ENCODE measurements at places on chromosomes 3 and 15.
A peak's percentile ranks its signal among the peaks of the same experiment; 100 is the strongest.

GRCh38 chr3:106004826-106005225, 136.0 kb upstream of the CBLB start:
- DNase-seq = no peak

DNA sequence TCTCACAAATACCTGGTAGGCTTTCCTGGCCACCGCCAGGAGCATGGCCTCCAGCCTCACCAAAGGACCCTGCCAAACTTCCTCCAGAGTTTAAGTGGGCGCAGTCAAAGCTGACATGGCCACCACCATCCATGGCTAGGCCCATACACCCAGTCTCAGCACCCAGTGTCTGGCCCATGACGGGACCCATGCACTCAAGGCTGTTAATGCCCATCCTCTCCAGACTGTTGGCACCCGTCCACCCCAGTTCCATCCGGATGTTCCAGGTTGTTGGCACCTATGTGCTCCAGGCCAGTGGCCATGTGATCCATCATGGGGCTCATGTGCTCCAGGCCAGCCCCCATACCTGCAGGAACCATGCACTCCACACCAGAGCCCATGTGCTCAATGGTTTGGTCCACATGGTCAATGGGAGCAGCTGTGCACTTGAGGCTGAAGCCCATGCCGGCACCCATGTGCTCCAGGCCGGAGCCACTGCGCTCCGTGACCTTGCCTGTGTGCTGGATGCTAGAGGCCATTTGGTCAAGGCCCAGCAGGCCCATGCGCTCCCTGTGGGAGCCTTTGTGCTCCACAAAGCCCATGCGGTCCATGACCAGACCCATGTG, 20.4 kb downstream of the CTDSPL2 start:
- no peak for DNase-seq

DNA sequence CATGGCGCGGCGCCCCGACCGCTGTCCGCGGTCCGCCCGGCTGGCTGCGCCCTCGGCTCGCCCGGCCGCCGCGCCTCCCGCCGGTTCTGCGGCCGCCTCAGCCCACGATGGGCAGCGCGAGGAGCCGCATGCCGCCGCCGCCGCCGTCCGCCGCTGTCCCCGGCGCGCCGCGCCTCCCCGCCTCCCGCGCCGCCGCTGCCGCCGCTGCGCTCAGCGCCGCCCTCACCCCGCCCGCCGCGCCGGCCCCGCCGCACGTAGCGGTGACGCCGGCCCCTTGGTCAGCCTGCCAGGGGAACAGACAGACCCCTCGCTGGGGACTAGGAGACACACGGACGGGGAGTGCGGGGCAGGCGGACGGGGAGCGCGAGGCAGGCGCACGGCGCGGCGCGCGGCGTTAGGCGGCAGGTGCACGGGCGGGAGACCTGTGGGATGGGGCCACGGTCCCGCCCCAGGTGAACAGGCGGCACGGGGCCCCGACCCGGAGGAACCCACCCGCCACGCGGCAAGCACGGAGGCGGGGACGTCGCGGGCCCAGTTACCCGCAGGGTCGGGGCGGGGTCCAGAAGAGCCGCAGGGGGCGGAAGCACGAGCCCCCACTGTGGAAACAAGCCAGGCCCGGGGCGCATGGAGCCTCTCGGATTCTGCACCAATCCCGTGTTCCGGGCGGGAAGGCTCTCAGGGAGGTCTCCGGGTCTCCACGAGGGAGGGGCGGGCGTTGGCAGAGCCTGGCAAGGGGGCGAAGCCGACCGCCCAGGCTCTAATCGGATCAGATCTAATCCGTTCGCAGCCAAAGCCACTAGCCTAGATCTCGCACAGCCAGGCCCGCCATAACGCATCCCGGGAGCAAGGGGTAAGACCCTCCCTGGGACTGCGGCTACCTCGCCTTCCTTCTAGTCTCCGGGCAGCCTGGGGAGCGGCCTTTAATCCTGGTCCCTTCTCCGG, at the start of gene CSPG5:
Gene CSPG5, minus strand, starts transcription at position 175 of the 942 bp plus-strand sequence. Its CDS starts 172 bp downstream, at position 3.
- peak; percentile 23 for DNase-seq

DNA sequence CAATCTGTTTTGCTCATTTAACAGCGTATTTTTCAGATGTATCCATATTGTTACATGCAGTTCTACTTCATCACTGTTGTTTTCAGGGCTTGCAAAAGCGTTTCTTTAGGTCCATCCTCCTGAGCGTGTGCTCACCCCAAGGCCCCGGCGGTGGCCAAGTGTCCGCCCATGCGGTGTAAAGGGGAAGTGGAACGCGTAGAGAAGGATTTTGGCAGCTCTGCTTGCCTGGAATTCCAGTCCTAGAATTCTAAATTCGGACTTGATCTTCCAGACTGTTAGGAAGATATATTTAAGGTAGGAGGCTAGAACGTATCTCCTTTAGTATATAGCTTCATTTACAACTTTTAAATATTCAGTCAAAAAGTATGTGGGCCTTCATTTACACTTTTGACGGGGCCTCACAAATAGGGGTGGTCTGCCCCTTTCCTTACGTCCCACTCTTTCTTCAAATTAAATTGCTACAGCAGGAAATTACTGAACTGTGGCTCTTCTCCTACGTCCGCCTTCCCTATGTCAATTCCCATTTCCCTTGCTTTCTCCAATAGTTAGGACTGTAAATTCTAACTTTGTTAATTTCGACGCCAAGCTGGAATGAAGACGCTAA, 609 bp upstream of the TBC1D23 start:
- peak; percentile 68 for DNase-seq

- DNase-seq = peak; percentile 65
Observed at GRCh38 chr3:49717959-49718857, 1.3 kb downstream of the AMIGO3 start.

DNA sequence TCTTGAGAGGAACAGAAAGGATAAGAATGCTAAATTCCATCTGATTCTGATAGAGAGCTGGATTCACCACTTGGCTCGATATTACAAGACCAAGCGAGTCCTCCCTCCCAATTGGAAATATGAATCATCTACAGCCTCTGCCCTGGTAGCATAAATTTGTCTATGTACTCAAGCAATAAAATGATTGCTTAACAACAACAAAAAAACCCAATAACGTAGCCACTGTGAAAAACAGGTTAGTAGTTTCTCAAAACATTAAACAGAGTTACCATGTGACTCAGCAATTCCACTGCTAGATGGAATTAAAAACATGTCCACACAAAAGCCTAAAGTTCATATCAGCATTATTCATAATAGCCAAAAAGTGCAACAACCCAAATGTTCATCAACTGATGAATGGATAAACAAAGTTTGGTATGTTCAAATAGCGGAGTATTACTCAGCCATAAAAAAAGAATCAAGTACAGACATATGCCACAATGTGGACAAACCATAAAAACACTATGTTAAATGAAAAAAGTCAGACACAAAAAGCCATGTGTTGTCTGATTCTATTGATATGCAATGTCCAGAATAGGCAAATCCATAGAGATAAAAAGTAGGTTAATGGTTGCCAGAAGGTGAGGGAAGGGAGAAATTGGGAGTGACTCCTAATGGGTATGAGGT, 16.8 kb downstream of the BCL2L10 start:
- DNase-seq = no peak

GRCh38 chr3:156760333-156760732, 65.8 kb upstream of the LEKR1 start:
- no peak for DNase-seq

DNA sequence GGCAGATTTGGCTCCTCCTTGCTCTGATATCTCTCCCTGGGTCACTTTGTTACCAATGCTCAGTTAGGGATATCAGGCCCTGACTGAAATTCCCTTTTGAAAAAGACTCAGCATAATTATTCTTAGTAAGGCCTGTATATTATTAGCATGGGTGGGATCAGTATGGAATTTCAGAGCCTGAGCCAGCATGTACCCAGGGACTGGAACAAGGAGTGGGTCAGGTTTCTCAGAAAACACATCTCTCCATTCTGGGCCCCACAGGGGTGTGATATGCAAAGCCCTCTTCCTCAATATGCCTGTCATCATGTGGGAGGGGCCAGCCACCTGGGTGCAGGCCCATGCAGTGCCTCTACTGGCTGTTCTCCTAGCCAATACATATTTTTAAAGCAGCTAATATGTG, 423.2 kb downstream of the EPHB1 start:
- DNase-seq = no peak

GRCh38 chr3:139695426-139696313, 17.9 kb upstream of the NMNAT3 start:
- no peak for DNase-seq

- no peak for DNase-seq
Observed at GRCh38 chr3:24316887-24317383, 177.7 kb downstream of the THRB start.

- no peak for DNase-seq
Observed at GRCh38 chr3:163541629-163542028, 1536.7 kb downstream of the SI start.

DNA sequence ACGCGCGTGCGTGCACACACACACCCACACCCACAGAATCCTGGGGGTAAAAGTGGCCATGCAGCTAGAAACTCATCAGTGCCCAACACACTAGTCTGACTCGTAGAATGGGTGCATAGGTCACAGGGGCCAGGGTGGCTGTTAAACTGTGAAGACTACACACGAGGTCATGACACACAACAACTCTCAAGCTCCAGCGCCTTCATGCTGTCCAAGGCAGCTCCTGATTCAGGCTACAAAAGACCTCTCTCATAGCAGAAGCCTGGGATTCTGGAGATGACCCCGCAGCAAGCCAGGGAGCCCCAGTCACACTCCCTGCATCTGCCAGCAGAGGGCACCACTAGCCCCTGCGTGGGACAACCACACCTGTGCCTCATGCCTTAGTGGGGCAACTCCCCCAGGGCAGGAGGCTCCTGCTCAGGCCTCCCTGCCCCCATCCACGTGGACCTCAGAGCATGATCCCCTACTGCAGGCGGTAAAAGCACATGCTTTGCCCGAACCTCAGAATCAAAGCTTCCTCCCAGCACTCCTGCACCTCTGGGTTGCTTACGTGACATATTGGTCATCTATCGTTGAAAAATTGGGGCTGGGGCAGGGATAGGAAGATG, 93.1 kb downstream of the LRIG1 start:
- DNase-seq = peak; percentile 50
